ENCODE measurements at places on chromosomes 12 and 14.

DNA sequence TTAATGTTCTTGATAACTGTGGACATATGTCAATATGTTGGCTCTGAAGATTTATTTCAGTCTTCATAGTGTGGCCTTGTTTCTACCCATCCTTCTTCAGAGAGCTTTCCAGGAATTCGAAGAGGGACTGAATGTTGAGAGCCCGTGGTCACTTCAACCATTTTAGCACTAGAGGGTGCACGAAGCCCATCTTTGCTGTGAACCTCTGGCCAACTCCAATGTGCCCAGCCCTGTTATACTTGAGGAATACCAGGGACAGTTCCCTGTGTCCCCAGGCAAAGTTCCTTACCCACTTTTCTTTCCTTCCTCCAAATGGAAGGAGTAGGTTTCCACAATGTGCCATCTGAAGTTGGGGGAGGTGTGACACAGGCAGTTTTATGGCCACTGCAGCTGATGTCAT, 603.5 kb downstream of the RPL10L start:
- no peak for DNase-seq

- DNase-seq: no peak
These were observed 125.6 kb upstream of the MYL2 start for GRCh38 chr12:111045941-111046340.

- DNase-seq: no peak
These were observed 9.5 kb downstream of the POMT2 start for GRCh38 chr14:77311217-77311616.

DNA sequence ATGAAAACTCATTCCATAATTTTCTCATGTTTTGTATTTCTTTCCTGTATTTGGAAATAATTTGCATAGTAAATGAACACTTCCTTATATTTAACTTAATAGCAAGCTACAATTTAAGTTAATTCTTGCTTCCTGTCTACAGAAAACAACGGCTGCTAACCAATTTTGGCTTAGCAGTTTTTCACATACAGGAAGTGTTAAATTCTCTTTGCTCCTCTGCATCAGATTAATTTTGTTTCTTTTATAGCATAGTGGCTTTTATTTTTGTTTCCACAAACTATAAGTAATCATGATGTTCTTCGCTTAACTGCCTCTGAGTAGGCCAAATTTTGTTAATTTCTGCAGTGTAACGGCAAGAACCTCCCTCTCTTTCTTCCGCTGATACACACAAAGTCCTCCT, 182.9 kb downstream of the ALX1 start:
- DNase-seq: no peak

DNA sequence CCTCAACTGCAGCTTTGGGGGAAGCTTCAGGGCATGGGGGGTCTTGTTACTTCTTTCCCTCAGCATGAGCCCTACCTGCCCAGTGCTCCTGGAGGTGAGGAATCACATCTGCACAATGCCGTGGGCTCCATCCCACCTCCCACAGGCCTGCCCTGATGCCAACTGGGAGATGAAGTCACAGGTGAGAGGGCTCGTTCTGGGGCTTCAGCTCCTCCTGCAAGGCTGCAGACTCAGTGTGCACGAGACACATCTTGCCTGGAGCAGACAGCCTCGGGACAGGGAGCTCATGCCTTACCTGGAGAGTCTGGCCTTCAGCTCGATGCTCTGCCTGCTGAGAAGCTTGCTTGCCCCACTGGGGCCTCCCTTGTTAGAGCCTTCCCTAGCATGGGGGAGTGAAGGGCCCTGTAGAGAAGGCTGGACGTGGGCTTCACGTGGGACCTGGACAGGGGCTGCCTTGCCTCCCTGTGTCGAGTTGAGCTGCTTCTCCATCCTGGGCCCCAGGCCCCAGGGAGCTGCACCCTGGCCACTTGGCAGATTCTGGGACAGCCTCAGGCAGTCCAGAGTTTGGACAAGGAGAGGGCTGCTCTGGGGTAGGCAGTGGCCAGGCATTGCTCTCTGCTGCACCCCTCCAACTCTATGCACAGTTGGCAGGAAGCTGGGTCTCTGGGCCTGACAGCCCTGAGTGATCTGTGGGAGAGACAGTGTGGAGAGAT, 171.4 kb downstream of the KIF26A start:
- DNase-seq: no peak

Measured in GOT3 (cell line).